ENCODE measurements at places on chromosomes 3 and 15.
A peak's percentile ranks its signal among the peaks of the same experiment; 100 is the strongest.

GRCh38 chr3:111732252-111732879, 126.7 kb upstream of the PHLDB2 start:
- DNase-seq = no peak

- no peak for DNase-seq
Observed at GRCh38 chr15:95822961-95823360, 507.5 kb upstream of the NR2F2 start.

GRCh38 chr3:113223475-113224281, 12.3 kb downstream of the BOC start:
- no peak for DNase-seq

DNA sequence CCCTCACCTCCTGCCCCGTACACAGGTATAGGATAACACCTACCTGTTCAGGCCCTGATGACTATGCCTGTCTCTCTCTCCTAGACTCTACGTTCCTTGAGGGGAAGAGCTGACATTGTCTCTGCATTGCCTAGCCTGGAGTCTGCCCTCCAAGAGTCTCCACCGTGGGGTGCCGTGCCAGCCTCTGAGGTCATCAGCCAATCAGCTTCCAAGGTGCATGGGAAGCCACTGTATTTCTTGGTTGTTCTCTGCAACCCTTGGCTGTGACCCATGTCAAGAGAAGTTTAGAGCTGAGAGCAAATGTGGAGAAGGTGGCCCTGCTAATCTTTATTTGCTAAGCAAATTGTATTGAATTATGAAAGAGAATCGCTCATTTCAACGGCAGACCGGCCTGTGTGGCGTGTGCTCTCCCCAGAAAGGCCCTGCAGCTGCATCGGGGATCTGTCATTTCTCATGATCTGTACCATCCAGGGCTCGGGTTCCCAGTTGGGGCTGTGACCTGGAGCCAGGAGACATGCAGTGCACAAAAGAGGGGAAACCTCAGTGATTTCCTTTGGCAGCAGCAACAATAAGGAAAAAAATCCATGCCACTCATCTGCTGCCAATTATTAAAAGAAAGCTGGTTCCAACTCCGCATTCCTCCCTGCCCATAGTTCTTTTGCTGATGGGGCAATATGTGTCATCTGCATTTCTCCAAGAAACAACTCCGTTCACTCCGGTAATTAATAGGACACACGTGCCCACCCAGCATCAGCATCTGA, 182.2 kb downstream of the MEGF11 start:
- DNase-seq = no peak

- no peak for DNase-seq
Observed at GRCh38 chr3:127368186-127369032, 80.6 kb upstream of the PRR20G start.

GRCh38 chr3:55782351-55782750, 295.2 kb upstream of the WNT5A start:
- no peak for DNase-seq

- DNase-seq = peak; percentile 13
Observed at GRCh38 chr3:106242781-106243180, 374.0 kb upstream of the CBLB start.

DNA sequence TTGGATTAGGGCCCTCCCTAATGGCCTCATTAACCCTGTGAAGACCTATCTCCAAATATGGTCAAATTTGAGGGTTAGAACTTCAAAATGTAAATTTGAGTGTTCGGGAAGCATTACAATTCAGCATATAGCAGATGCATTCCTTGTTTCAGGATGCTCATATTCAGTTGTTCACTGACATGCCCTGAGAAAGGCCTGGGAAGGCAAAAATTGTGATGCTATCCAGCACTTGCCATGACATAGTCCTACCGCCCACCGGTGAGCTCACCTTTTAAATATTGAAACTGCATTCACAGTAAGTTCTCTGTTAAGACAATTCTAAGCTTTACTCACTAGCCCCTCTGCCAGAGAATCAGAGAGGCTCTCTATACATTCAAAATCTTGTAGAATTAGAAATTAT, 300.3 kb upstream of the CCDC54 start:
- DNase-seq = no peak

GRCh38 chr3:48492461-48493202, 11.3 kb downstream of the SHISA5 start:
- peak; percentile 57 for DNase-seq

DNA sequence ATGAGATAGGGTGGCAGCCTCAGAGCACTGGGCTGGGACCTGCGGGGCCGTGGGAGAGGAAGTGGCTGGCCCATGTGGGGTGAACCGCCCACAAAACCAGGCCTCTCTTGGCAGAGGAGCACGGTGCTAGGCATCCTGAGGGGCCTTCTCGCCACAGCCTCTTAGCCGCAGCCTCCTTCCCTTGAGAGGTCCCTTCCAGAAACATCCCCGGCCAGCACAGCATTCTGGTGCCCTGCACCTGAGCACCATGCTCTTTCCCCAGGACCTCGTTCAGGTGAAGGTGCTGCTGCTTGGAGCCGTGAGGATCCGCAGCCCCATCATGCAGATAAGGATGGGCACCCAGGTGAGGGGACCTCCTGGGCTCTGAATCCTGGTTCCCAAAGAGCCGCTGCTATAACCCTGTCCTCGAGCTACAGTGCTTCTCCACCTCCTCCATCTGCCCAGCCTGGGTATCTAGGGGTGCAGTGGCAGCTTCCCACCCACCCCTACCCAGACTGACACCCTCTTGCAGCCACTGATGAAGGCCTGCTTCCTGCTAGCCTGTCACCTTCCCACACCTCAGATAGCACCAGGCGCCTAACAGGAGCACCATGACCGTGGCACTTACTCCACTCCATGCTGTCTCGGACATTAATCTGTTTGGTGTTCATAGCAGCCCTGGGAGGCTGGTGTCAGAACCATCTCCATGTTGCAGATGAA, 11.2 kb upstream of the TXNRD3 start:
- no peak for DNase-seq

- DNase-seq = no peak
Observed at GRCh38 chr3:30672959-30673358, 66.6 kb downstream of the TGFBR2 start.

GRCh38 chr3:89783341-89783927, 676.0 kb downstream of the EPHA3 start:
- DNase-seq = peak; percentile 26

DNA sequence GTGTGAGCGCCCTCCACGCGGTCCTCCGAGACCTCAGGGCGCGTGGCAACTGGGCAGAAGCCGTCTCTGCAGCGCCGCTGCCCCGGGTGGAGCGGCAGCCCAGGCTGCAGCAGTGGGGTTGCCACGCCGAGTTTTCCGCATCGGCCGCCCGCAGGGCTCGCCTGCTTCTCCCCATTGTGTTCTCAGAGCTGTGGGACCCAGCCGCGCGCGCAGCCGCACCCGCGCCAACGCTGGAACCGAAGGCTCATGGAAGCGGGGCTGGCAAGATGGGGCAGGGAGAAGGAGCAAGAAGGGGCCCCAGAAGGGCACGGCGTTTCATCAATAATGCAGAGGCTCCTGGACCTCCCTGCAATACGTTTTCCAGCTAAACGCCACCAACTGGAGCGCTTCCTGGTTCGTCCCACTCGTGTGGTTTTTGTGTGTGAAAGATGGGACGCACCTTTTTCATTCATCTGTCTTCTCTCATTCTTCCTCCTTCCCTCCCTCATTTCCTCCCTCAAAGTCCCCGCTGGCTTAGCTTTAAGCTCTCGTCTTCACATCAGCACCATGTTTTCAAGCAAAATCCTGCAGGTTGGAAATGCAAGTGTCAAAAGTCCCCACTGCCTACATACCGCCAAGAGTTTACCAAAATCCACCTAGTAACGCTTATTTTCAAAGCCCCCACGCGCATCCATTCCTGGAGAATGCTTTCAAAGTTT, 1.2 kb downstream of the ROBO1 start:
- DNase-seq = peak; percentile 12

All from tongue (tissue), 3 donors.